ENCODE measurements at places on chromosomes 3 and 15. TPM values are rescaled to one million over a fixed set of nuclear protein-coding genes. Genes with fewer than 3 reads are reported as not detected.

PRRT3 gene
- total RNA-seq: 1.1 TPM

- no peak for DNase-seq
Measured at GRCh38 chr3:53236112-53236841, 19.5 kb downstream of the TKT start.

GRCh38 chr15:97037080-97037479 lies 706.6 kb downstream of the NR2F2 start:
- no peak for DNase-seq

GRCh38 chr15:55379095-55379494 lies 29.1 kb downstream of the CCPG1 start:
- no peak for DNase-seq

PLXNB1 gene
- 22.8 TPM for total RNA-seq

Measured in Panc1 (cell line).